ENCODE measurements at places on chromosomes 3 and 15.

- no peak for DNase-seq
Observed at GRCh38 chr15:59892985-59893384, 111.1 kb upstream of the FOXB1 start.

DNA sequence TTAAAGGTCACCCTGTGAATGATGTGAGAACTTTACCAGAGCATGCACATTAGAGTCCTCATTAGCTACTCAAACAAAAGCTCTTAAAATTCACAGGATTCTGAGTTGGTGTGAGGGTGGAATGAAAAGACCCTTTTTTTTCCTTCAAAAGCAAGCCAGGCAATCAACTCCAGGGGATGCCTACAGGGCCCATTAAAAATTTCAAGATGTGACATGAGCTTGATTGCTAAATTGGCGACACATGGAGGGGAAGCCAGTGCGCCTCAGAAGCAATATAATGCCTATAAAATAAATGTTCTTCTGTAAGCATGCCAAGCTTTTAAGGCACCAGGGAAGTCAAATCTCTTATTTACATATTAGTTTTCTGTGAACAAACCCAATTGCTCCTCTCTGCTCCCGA, 328.8 kb upstream of the SUCLG2 start:
- no peak for DNase-seq

DNA sequence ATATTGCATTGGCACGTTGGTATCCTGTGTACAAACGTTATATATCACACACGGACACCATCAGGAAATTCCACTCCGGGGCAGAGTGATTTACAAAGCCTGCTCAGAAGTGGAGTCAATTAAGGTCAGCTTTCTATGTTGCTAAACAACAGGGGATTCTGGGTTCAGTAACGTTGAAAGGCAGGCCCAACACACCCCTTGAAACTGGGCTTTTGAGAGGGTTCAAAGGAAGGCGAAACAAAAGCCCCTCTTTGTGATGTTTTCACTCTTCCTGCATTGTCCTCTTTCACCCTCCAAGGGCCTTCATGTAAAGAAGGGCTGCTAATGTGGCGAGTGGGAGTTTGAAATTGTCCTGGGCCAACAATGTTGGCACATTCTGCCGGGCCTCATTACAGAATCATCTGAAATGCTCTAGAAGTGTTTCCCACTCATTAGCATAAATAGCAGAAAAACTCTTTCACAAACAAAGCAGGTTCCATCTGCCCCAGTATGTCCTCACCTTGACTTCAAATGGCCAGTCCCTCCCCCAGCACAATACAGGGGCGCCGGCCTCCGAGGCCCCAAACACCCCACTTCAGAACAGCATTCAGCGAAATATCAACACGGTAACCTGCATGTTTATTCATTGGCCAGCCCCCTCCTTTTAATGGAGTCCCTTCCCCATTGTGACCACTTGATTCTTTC, 76.4 kb downstream of the HES1 start:
- DNase-seq: no peak

DNA sequence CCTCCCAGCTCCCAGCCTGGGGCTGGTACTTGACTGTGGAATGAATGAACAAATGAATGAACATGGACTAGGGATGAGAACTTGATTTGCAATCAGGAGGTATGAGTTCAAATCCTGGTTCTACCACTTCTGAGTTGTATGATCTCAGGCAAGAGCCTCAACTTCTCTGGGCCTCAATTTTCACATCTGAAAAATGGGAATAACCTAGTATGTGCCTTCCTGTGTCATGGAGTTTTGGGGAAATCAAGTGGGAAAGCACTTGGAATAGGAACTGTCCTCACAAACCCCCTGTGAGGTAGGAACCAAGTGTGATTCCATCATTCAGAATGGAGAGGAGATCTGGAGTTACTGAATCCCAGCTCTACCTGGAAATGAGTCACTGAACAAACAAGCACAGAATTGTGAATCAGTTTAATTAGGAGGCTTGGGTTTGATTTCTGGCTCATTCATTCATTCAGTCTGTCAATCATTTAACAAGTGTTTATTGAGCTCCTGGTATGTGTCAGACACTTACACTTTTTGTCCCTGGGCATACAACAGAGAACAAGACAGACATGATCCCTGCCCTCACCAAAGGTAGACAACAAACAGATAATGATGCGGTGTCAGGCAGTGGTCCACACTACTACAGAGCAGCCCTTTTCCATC, 29.7 kb downstream of the DNASE1L3 start:
- DNase-seq: no peak

- DNase-seq: no peak
Observed at GRCh38 chr15:99565049-99565298, 810 bp upstream of the MEF2A start.

DNA sequence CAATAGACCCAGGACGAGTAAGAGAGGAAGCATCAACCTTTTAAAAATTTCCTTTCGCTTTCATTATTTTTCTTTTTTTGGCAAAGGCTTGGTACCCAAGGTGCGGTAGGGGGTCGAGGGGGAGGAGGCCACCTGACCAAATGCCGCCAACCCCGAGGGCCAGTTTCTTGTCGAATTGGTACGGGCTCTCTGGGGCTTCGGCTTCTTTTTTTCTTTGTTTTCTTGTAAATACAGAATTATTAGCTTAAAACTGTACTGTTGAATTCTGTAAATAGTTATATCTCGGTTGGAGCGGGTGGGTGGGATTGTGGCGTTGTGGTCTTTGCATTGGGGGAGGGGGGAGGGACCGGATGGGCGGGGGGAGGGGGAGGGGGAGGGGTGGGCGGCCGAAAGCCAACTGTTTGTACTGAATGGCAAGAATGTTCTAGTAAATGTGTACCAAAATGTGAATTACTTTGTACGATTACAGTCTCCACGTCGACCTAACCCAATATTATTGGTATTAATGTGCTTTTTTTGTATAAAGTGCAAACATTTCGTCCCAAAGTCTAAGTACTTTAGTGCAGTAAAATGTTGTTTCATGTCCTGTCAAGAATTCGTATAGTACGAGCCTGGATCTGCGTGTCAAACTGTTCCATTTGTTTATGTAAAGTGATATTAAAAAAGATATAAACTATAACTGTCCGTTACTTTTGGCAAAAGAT, 4.7 kb downstream of the ZIC1 start:
- no peak for DNase-seq

- DNase-seq: no peak
Observed at GRCh38 chr15:40106203-40107161, 2.2 kb downstream of the BMF start.

- no peak for DNase-seq
Observed at GRCh38 chr3:146446026-146446425, 23.3 kb downstream of the PLSCR2 start.

- no peak for DNase-seq
Observed at GRCh38 chr15:84022516-84022915, 213.1 kb upstream of the GOLGA6L4 start.

- DNase-seq: peak; percentile 50
Observed at GRCh38 chr3:194137506-194138474, 1.8 kb downstream of the HES1 start.

GRCh38 chr3:57025237-57025636, 35.2 kb upstream of the SPATA12 start:
- DNase-seq: no peak

- DNase-seq: no peak
Observed at GRCh38 chr3:143840636-143841035, 7.6 kb downstream of the SLC9A9 start.

DNA sequence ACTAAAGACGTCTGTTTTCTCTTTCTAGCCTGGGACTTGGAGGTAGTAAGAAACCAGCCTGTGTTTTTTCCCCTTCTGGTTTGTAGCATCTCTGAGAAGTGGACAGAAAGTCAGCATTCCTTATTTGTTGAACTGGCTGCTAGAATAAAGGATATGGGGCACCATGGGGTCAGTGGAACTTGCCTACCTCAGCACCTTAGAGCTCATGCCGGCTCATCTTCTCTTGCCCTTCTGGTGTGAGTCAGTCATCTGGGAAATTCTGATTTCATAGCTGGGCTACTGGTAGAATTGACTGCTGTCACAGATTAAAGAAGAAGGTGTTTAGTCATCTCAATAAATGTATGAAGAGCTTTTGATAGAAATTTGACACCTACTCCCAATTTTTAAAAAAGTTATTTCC, 202.7 kb upstream of the TOPAZ1 start:
- no peak for DNase-seq

DNA sequence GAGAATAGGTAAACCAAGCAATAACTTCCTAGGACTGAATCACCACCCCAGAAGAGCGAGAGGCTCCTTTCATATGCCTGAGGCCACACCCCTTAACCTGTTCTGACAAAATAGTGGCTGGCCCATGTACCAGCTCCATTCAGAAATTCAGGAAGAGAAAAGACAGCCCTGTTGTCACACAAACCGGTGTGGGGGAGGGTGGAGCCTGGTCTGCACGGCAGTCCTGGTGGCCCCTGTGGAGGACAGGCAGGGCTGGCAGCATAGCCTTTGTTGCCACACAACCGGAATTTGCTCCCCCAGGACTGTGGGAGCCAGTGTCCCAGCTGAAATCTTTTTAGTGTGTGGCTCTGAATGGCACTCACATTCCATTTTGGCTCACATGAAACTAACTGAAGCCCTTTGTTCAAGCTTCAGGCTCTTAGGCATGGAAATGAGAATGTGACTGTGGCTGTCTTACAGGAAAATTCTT, 23.8 kb downstream of the RLBP1 start:
- peak; percentile 32 for DNase-seq

DNA sequence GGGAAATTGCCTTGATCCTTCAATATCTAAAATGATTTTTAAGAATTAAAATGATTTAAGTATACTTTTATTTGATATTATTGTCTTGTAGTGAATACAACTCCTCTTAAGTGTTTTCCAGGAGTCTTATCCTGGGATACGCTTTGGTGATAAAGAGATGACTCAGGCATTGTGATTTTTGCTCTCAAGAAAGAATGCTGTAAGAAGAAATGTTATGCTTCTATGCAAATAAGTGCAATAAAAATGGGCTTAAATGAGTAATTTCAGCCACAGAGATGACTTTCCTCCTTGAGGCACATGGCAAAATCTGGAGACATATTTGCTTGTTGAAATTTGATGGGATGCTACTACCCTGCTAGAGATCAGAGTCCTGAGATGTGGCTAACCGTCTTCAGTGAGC, 358.6 kb upstream of the BCHE start:
- no peak for DNase-seq

DNA sequence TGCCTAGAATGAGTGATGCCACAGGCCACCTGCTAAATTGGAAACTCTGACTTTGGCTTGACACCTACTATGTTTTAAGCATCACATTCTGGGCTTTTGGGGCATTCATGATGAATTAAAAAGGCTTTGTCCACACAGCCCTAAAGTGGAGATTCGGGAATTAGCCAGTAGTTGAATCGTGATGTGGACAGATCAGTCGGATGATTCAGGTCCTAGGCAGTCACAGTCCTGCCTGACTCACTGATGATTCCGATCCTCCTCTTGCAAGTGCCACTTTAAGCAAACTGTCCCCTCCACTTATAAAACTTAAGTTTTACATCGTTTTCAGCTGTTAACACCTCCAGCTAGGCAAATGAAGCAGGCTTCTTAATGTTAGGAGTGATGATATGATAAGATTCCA, 75.3 kb downstream of the SYNPR start:
- DNase-seq: no peak

GRCh38 chr3:60631509-60631908, 619.7 kb downstream of the FHIT start:
- DNase-seq: no peak

GRCh38 chr15:51251556-51251955, 86.8 kb downstream of the CYP19A1 start:
- DNase-seq: no peak

DNA sequence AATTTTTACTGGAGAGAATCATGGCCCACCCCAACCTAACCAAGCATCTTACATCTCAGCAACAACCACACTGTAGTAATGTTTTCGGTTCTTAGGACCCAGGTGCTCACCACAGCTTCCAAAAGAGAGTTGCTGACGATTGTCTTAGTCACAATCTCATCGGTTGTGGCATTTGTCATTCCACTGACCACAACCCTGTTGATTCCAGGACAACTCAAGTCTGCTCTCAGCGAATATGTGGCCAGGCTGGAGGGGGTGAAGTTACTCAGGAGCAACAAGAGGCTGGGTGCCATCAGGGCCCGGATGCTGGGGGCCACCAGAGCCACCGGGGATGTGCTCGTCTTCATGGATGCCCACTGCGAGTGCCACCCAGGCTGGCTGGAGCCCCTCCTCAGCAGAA, 25.9 kb downstream of the GALNT15 start:
- DNase-seq: no peak

- DNase-seq: no peak
Observed at GRCh38 chr3:194062830-194063229, 73.1 kb upstream of the HES1 start.

- no peak for DNase-seq
Observed at GRCh38 chr15:89282631-89283030, 38.9 kb downstream of the FANCI start.

- no peak for DNase-seq
Observed at GRCh38 chr15:63553388-63553791, 43.8 kb upstream of the FBXL22 start.

DNA sequence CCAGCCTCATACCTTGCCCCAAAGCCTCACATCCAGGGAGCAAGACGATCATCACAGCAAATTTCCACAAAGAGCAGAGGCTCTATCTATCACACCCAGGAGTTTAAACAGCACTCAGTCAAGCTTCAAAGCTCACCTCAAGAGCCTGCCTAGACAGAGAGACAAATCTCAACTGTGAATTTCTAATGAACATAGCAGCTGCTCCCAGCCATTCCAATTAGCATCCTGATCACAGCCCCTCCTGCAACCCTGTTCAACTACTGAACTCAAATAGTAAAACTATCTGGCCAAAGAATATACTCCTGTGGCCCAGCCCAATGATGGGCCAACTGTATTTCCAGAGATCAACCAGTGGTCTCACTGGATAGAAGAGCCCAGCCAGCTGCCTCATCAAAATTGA, 269.8 kb downstream of the CTNNB1 start:
- no peak for DNase-seq

- DNase-seq: no peak
Observed at GRCh38 chr15:23038726-23039142, 635 bp downstream of the TUBGCP5 start.

DNA sequence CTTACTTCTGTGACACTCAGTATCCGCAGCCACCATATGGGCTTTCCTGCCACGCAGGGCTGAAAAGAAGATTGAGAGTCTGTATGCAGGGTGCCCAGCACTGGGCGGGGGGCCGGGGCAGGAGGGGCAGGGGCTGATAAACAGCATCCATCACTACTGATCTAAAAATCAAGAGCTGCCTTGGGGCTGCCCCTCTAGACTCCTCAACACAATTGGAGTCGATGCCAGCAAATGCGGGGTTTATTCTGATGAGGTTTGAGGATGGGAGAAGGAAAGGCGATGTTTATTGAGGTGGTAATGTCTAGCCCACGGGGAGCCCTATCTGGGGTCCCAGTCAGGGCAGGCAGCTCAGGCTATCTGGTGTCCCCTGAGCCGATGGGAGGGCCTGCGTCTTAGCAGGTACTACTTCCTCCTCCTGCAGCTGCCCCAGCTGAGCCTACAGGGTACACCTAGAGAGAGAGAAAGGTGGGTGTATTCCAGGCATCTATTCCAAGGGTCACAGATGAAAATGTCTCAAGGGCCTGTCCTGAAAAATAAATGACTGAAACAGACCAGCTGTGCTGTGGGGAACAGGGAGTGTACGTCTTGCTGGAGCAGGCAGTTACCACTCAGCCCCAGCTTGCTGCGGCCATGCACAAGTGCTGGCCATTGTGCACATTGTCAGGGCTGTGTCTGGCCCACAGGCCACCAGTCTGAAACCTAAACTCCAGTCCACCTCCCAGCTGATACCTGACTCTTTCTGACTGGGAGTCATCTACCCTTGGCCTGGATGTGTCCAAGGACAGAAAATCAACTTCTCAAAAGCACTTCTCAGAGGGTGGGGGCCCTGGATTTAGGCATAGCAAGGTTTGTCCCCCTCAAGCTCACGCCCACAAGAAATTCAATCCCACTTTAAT, 19.5 kb downstream of the ISG20 start:
- no peak for DNase-seq

Measured in NCI-H2107 (cell line).